GM13977 (cell line): ENCODE measurements at places on chromosomes 6 and 20.

GRCh38 chr20:44979090-44979621, 12.8 kb downstream of the STK4 start:
- peak; percentile 45 for DNase-seq

- DNase-seq, result no peak
Observed at GRCh38 chr6:132498638-132499037, 14.3 kb downstream of the STX7 start.

- DNase-seq, result no peak
Observed at GRCh38 chr6:10268111-10268510, 146.8 kb downstream of the TFAP2A start.

- no peak for DNase-seq
Observed at GRCh38 chr20:41100001-41100480, 37.3 kb upstream of the PLCG1 start.

GRCh38 chr20:41139227-41140093, 2.1 kb downstream of the PLCG1 start:
- no peak for DNase-seq

GRCh38 chr20:39195582-39196021, 233.5 kb downstream of the DHX35 start:
- DNase-seq, result no peak

GRCh38 chr20:4165984-4166725, 150.8 kb upstream of the RNF24 start:
- DNase-seq, result no peak

DNA sequence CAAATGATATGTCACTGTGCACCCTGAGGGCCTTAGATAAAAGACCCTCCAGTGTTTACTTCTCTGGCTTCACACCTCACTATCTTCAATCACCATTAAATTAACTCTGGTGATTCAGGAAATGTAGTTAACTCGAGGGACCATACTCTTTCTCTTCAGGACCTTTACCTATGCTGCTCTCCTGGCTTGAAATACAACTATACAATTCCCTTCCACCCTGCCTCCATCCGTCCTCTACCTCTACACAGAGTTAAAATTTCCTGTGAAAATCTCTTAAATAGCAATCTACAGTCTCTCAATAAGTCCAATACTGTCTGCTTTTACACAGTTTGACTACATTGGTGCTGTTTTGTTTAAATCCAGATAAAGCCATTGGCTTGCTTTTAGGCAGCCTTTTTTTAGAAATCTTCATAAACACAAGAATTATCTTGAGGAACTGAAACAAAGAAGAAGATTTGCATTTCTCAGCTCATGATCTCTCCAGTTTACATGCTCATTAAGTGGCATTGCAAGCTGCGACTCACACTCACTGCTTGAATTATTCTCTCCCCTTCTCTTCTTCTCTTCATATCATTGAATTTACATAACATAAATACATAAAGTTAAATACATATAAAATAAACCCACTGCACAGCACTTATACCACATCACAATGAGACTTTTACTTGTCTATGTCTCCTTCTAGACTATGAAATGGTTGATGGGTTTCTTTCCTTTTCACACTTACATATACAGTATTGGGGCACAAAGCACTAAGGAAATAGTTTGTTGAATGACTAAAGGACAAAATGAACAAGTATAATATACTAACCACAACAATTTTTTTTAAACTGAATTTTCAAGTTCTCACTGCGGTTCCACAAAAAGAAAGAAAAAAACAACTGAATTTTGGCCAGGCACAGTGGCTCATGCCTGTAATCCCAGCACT, 239.0 kb upstream of the KCNQ5 start:
- peak; percentile 40 for DNase-seq
